ENCODE measurements at places on chromosomes 7 and 10. TPM values are rescaled to one million over a fixed set of nuclear protein-coding genes. Genes with fewer than 3 reads are reported as not detected.

- H3K4me3 ChIP-seq, result no peak overlapping the region
- H3K27me3 ChIP-seq, result no peaks in the 10 kb centered on the region
- no peaks in the 10 kb centered on the region for H3K4me1 ChIP-seq
- no peak overlapping the region for H3K27ac ChIP-seq
Observed at GRCh38 chr7:104927055-104927454, 87.0 kb upstream of the KMT2E start.

Gene NME8
- 4.9 TPM for polyA plus RNA-seq

Gene CYP3A4
- polyA plus RNA-seq, result not detected

DNA sequence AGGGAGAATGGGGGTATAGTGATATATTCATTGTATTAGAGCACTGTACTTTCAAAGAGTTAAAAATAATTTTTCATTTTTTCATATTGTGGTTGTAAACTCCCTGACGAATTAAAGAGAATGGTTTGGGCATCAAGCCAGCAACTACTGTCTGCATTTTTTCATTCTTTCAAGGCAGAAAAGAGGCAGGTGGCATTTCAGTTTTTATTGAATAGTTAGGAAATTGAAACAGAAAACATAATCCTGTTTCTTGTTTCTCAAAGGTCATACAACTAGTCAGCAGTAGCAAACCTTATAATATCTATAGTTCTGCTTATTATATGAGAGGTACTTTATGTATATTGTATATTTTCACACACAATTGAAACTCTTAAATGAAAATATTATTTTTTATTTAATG lies 303.9 kb upstream of the KCND2 start:
- H3K4me1 ChIP-seq, result no peaks in the 10 kb centered on the region
- no peak overlapping the region for H3K27ac ChIP-seq
- no peak for DNase-seq
- H3K27me3 ChIP-seq, result no peaks in the 10 kb centered on the region
- H3K4me3 ChIP-seq, result no peak overlapping the region

DNA sequence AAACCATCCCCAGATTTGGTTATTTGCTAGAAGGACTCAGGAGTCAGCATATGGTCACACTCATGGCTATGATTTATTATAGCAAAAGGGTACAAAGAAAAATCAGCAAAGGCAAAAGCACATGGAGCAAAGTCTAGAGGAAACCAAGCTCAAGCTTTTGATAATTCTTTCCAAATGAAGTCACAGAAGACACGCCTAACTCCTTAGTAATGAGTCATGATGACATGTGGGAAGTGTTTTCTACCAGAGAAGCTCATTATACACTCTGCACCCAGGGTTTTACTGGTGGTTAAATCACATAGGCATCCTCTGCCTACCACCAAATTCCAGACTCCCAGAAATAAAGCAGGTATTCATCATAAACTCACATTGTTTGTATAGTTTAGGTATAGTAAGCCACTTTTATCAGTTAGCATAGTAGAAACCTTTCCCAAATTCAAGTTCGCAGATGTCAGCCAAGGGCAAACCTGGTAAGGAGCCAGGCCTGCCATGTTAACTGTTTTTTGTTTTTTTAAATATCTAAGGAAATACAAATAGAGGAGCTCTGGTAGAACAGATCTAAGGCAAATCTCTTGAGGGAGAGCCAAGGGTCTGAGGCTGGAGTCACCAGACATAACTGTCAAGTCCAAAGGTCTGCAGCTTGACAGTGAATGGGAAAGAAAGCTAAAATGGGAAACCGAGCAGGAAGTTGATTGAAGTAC lies 15.4 kb upstream of the HIBADH start:
- H3K4me1 ChIP-seq, result peaks cover 8% of the 10 kb centered on the region
- no peaks in the 10 kb centered on the region for H3K36me3 ChIP-seq
- no peak overlapping the region for H3K4me3 ChIP-seq

DNA sequence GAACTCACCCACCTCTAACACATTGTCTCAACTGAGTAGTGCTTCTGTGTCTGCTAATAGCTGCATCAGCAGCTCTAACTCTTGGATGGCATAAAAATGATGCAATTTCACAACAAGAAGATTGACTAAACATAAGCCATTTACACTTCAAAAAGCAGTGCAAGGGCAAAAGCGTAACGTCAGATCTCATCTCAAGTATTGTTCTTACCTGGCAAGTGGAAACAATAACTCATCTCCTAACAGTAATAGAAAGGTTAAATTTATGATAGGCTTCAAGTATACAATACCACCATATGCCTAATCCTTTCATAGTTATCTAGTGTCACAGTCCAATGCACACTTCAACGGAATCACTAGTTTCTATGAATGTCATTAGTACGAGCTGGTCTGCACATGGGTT lies 14.8 kb downstream of the TPK1 start:
- H3K36me3 ChIP-seq, result no peaks in the 10 kb centered on the region
- H3K4me1 ChIP-seq, result no peaks in the 10 kb centered on the region
- H3K27me3 ChIP-seq, result no peaks in the 10 kb centered on the region
- no peak overlapping the region for H3K4me3 ChIP-seq
- DNase-seq, result no peak

DNA sequence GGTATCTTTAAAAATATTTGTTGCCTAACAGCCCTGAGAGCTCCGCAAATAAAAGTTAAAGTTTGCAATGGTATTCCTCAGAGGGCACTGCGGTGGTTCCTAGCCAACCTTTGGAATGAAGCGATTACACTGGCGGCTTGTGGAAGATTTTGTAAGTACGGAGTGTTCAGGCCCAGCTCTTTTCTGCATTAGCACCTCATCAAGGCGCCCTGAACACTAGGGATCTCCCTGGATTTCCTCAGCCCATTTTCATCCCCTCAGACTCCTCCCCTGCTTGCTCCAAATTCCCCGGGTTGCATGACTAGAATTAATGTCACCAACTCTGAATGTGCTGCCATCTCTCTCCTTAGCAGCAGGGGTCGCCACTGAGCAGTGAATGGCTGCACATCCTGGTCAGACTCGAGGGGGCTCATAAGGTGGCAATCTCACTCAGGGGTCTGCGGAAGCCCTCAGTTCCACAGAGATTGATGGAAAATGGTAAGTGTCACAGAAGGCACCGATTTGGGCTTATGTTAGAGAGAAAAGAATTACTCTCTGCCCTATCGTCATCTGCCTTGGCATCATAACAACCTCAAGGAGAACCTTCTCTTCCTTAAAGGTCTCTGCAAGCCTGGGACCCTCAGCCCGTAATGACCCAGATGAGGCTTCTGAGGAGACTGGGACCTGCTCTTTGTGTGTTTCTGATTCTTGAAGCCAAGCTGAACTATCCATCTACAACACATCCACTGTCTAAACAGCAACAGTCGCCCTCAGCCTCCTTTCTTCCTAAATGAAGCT lies 262.8 kb upstream of the AOAH start:
- no peak overlapping the region for H3K27ac ChIP-seq
- H3K36me3 ChIP-seq, result no peaks in the 10 kb centered on the region
- no peak overlapping the region for H3K4me3 ChIP-seq
- H3K27me3 ChIP-seq, result no peaks in the 10 kb centered on the region
- DNase-seq, result peak; percentile 63

DNA sequence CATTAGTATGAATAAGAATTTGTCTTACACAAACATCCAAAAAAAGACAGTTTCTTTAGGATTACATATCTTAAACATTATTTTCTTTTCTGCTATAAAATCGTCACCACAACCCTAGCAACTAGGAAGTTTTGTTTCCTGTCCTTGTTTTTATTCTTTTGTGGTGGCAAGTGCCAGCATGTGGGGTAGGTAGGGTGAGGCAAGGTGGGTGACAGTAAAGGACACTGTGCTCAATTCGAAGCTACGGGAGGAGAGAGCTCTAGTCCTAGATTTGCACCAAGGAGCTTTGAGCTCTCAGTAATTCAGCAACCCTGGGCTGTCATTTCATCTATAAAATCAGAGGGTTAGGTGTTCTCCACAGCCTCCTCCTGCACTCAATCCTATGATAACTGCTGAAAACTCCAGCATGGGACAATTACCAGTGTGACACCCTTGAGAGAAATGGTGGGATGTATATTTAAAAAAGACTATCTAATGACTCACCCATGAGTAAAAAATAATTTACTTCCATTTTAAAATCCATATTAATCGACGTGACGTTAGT lies 187.1 kb downstream of the FAM107B start:
- no peaks in the 10 kb centered on the region for H3K27me3 ChIP-seq
- no peak overlapping the region for H3K4me3 ChIP-seq
- H3K36me3 ChIP-seq, result no peaks in the 10 kb centered on the region
- DNase-seq, result no peak
- H3K4me1 ChIP-seq, result no peaks in the 10 kb centered on the region

Gene PUS7
- polyA plus RNA-seq, result 2.8 TPM

GRCh38 chr7:82373926-82374635 lies 69.5 kb downstream of the CACNA2D1 start:
- H3K36me3 ChIP-seq, result no peaks in the 10 kb centered on the region
- DNase-seq, result no peak
- no peaks in the 10 kb centered on the region for H3K27me3 ChIP-seq
- peaks cover 3% of the 10 kb centered on the region for H3K4me1 ChIP-seq

DNA sequence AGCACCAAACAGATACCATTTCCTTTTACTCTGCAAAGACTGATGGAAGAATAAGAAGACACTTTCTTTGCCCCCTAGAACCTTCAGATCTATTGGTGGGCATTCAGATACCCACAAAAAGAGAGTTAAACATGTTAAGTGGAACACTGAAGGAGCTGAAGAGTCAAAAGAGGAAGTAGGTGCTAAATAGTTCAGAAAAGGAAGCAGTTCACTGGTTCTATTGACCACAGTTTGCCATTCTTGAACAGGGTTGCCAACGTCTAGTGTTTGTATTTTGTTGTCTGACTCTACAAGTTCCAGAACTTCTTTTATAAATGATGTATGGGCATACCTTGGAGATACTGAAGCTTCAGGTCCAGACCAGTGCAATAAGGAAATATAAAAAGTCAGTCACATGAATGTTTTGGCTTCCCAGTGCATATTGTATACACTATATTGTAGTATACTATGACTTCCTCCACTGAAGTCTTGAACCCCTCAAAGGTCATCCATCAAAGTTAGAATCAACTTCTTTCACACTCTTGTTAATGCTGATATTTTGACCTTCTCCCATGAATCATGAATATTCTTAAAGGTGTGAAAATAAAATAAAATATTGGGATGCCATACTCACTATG lies 47.5 kb upstream of the AGR3 start:
- H3K27ac ChIP-seq, result no peak overlapping the region
- no peaks in the 10 kb centered on the region for H3K4me1 ChIP-seq
- H3K36me3 ChIP-seq, result no peaks in the 10 kb centered on the region
- no peak for DNase-seq
- no peak overlapping the region for H3K4me3 ChIP-seq

GRCh38 chr7:137880432-137880831 lies 33.7 kb upstream of the DGKI start:
- no peak overlapping the region for H3K4me3 ChIP-seq
- H3K27ac ChIP-seq, result peak overlapping the region; percentile 62
- no peak for DNase-seq
- no peaks in the 10 kb centered on the region for H3K27me3 ChIP-seq
- H3K4me1 ChIP-seq, result peaks cover 17% of the 10 kb centered on the region

DNA sequence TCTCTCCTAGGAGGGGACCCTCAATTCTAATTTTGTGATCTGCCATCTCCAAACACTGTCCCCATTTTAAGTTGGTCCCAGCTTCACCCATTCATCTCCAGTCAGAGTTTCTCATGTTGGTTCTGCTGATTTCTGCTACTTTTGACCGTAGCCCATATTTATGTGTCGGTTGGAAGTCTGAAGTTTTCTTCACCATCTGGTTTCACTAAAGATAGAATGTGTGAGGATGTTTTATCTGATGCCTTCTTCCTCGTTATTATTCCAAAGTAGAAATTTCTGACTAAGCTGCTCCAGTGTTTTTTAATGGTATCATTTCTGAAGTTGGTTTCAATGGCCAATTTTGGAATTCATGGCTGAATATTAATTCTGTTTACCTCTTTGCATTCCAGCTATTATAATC lies 21.3 kb upstream of the IFIT2 start:
- DNase-seq, result no peak
- H3K36me3 ChIP-seq, result no peaks in the 10 kb centered on the region
- peaks cover 7% of the 10 kb centered on the region for H3K4me1 ChIP-seq
- no peak overlapping the region for H3K27ac ChIP-seq

GRCh38 chr7:954330-955238 lies at the start of gene ADAP1:
Gene ADAP1, minus strand, starts transcription at chr7:954680. Its CDS starts 203 bp downstream, at chr7:954477.
- no peaks in the 10 kb centered on the region for H3K36me3 ChIP-seq
- H3K27me3 ChIP-seq, result no peaks in the 10 kb centered on the region
- peak within 1 kb of the TSS; percentile 67 for H3K4me3 ChIP-seq

DNA sequence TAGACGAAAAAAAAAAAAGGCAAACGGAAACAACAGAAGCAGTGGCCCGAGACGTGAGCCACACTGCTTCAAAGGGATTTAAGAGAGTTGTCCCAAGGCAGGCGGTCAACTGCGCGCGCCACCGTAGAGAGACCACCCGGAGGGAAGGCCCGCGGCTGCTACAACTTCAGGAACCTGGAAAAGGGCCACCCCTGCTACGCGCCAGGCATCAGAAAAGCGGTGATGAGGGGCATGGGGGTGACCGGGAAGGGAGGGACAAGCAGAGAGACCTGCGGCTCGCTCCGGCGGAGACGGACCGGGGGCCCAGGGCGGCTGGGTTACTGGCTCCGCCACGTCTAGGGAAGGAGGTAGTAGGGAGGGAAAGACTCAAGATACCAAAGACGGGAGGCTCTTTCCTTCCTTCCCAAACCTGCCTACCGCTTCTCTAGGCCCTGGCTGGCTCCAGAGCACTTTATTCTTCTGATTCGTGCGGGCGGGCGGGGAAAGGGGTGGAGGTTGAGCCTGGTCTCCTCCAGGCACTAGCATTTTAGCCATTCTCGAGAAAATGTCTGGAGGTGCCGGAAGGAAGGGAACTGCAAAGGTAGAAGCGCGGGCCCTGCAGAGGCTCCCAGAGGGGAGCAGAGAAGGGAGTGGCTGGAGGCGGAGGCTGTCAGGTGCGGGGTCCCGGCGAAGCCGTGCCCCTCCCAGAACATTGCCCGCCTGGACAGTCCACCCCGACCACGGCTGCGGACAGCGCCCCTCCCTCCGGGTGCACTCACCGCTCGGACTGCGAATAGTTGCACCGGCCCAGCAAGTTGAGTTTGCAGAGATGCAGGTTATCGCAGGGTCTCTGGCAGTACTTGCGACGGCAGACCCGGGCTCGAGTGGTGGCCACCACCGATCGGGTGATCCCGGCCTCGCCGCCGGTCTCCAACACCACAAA lies 993 bp downstream of the ZC3HAV1 start:
- H3K27me3 ChIP-seq, result no peaks in the 10 kb centered on the region
- DNase-seq, result peak; percentile 81
- H3K4me3 ChIP-seq, result peak overlapping the region; percentile 90
- no peak overlapping the region for H3K27ac ChIP-seq
- H3K4me1 ChIP-seq, result no peaks in the 10 kb centered on the region

Gene AOAH
- 1.9 TPM for polyA plus RNA-seq

DNA sequence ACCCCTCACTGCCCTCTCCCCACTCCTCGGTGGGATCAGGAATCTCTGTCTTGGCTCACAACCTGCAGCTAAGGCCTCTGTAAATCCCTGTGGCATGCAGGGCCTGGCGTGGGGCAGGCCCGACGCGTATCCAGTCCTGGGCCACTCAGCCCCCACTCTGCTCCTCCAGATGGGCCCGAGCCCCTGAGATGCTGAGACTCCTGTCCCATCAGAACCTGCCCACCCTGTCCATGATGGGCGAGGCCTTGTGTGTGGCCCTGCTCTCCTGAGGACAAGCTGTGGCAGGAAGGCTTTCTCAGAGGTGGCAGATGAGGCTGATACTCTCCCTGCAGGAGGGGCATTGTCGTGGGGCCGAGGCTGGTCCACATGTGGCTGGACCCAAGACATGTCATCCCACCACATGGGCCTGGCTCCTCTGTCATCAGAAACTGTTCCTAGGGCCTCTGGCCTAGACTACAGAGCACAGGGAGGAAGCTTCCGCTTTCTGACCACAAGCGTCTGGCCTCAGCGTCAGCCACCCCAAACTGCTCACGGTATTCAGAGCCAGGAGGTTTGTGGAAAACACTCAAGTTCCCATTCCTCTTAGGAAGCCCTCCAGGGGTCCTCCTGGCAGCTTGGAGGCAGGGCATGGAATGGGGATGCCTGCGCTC lies 6.0 kb downstream of the ALOX5 start:
- no peak overlapping the region for H3K27ac ChIP-seq
- no peaks in the 10 kb centered on the region for H3K27me3 ChIP-seq
- no peak overlapping the region for H3K4me3 ChIP-seq

Data from aorta (tissue), 5 donors.